Esophagus mucosa (tissue), 1 donor: ENCODE measurements at places on chromosomes 7 and 10.

DNA sequence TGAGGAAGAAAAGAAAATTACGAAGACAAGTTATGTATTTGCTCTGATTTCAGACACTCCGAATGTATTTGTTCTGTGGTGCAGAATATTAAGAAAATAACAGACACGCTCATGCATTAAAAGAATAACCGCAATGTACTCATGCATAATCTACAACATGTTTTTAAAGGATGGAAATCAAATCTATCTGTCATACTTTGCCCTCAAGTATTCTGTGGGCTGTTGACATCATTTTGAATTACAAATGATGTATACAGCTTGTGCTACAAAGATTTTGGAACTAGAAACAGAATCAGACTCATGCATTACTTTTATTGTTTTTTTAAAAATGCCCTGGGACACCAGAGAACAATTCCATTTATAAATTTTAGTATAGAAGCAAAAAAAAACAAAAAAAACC lies 69.9 kb downstream of the APBB1IP start:
- ATAC-seq, result no peak

DNA sequence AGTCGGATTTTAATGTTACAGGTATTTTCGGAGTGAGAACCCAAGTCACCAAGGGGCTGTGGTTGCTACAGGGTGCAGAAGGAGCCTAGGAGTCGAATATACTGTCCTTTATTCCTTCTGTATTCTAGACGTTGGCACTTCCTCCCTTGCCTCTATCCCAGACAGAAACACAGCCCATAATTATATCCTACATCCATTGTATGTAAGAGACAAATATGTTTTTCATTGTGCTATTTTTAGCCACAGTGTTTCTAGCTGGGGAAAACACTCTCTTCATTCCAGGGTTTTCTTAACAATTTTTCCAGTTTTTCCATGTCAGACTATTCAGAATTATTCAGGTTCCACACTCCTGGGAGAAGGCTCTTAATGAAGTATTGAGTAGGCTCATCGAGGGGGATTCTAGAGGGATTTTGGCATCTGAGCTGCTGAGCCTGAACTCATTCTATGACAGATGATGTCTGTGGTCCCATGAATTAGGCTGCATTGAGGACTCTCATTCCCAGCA lies 32.6 kb downstream of the KIAA1217 start:
- no peak for ATAC-seq

DNA sequence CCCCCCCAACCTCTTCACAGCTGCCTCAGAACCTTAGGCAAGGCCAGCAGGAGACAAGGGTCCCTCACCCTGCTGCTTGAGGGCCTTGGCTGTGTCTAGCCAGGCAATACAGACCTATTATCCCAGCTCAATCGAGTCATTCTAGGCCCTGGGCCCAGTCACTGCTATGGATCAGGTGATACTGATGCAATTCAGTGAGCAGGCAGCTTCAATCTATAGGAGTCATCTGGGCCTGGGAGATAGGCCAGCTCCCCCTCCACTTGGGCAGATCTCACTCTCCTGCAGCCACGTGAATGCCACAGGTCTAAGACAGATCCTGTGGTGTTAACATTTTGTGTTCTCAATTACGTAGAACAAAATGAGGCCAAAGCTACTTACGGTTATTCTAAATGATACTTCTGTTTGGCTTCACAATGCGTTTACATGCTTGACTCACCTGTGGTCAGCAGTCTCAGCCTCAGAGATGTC lies 68.0 kb upstream of the LRRC4 start:
- ATAC-seq, result no peak

DNA sequence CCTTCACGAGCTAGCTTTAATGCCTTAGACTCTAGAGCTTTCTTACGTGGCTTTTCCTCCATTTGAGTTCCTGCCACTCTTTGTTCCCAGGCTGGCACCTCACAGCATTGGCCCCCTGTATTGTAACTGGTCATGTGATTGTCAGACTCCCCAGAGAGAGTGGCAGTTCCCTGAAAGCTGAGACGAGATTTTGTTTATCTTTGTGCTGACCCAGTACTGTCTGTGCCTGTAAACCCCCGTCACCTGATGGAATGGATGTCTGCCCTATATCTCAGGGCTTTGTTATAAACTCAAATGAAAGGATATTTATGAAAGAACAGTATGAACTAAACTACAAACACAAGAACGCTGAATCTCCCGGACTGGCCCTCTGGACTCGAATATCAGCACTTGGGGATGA lies 13.0 kb downstream of the NOBOX start:
- ATAC-seq, result no peak

GRCh38 chr7:19648791-19649190 lies 60.0 kb downstream of the POLR1F start:
- ATAC-seq, result no peak

DNA sequence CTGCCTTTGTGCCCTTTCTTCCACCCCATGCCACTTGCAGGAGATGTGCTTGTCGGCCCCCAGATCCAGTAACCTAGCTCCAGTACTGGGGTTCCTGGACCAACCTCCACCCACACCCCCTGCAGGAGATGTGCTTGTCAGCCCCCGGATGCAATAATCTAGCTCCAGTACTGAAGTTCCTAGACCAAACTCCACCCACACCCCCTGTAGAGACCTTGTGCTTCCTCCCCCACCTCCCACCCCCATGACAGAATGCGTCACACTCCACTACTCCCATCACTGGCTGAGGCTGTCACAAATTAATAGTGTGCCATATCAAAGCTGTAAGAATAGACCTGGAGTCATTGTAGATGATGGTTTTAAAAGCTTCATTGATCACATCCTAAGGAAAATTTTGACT lies 185.0 kb downstream of the BICC1 start:
- no peak for ATAC-seq

DNA sequence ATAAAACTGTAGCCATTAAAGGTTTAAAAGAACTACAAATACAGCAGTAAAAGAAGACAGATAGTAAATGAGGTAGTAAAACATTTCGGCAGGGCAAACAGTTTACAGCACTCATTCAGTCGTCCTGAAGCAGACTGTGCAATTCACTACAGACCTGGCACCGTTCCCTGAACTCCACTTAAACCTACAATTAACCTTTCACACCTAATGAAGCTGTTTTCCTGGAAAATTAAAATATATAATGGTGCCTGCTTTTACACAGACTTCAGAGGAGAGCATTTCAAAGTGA lies 335.3 kb downstream of the GFRA1 start:
- ATAC-seq, result no peak

DNA sequence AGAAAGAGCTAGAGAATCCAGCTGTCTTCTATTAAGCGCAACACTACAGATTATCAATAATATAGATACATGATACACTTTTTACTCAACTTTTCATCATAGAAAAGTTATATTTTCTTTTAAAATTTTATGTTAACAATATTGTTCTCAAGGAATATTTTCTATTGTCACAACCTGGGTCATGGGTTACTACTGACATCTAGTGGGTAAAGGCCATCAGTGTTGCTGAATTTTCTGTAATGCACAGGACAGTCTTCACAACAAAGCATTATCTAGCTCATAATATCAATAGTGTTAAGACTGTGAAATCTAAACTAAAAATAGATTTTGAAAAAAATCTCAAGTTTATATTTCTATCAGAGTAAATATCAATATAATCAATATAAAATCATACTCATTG lies 209.8 kb downstream of the ZNF33B start:
- ATAC-seq, result no peak

GRCh38 chr10:97028126-97028831 lies 157.5 kb downstream of the SLIT1 start:
- no peak for ATAC-seq

DNA sequence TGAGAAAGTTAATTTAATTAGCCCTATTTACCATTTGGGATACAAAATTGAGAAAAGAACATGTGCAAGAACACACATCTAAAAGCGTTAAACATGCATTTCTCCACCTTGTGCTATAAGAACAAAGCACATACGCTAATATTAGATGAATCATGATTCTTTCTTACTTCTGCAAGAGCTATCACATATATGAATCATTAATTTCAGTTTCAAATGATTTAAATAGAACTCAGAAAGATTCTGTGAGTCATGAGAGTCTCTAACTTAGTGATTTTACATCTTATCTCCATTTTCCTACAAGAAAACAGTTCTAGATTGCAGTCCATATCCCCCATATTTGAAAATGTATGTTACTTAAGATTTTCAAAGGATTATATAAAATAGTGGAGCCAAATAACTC lies 173.9 kb downstream of the RNLS start:
- peak; percentile 61 for ATAC-seq

DNA sequence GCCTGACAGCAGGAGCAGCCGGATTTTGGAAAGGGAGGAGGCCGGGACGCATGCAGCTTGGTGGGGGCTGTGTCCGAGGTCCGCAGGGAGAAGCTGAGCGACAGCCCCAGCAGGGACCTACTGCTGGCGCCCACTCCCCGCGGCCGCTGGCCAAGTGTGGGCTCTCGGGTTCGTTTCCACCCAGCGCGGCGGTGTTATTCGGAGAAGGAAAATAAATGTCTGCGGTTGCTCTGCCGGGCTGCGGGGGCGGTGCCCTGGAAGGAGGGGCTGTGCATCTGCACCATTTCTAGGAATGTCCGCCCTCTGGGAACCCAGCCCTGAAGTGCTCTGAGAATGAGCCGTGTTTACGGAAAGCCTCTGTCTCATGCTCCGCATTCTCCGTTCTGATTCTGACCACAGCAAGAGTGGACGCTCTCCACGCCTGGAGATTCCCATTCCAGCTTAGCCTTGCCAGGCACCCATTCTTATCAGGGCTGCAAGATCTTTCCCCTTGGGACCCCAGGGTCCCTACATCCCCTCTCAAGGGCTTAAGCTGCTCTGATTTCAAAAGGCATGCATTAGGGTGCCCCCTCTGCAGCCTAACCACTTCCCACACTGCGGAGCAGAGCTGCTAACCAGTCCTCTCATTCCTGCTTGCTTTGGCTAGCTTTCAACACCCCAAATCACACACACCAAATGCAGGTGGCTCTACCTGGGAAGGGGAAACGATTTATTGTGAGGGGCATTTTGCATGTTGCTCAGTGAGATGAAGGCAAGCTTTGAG lies 256.6 kb upstream of the GLI3 start:
- peak; percentile 83 for ATAC-seq

GRCh38 chr7:33155811-33156210 lies 26.4 kb downstream of the BBS9 start:
- no peak for ATAC-seq

- peak; percentile 96 for ATAC-seq
Measured at GRCh38 chr7:114889646-114890285, 32.1 kb upstream of the MDFIC start.

- no peak for ATAC-seq
Measured at GRCh38 chr10:79415736-79416577, 29.5 kb downstream of the ZCCHC24 start.

- ATAC-seq, result no peak
Measured at GRCh38 chr7:22718911-22719420, 8.0 kb upstream of the IL6 start.

DNA sequence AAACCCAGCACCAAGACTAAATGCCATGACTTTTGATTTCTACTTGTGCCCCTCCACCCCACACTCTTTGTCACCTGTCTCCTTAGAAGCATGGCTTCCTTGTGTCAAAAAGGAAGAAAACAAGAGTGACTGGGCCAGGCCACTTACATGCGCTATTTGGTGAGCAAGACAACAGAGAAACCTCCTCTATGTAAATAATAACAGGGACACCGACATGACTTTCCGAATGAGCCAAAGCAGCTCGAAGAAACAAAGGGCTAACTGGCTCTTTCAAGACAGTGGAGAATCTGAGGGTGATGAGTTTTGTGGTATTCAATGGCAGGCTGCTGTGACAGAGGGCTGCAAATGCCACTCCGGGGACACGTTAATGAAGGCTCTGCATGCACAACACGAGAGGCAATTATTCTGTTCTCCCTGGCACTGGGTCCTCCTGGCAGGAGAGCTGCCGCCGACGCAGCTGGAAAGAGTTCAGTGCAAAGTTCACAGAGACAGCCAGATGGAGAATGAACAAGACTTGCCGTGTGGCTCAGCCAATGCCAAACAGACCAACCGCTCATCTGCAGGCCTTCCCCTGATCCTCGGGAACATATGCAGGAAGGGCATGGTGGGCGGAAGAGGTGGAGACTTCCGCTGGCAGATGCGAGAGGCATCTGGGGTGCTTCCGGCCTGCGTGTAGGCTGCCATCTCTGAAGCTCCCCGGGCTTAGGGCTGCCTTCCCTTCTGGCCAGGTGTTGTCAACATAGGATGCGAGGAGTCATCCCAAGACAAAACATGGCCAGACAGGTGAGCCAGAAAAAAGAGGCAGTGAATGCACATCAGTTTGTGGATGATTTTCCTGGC lies 59.1 kb upstream of the SMNDC1 start:
- ATAC-seq, result peak; percentile 4
